Stimulated activated CD4-positive, alpha-beta T cell treated with anti-CD3 and anti-CD28 coated beads, Interleukin-4, amount 100 ng/mL, for 24 hours (primary cell): ENCODE measurements at places on chromosomes 6 and 20.
A peak's percentile ranks its signal among the peaks of the same experiment; 100 is the strongest.

DNA sequence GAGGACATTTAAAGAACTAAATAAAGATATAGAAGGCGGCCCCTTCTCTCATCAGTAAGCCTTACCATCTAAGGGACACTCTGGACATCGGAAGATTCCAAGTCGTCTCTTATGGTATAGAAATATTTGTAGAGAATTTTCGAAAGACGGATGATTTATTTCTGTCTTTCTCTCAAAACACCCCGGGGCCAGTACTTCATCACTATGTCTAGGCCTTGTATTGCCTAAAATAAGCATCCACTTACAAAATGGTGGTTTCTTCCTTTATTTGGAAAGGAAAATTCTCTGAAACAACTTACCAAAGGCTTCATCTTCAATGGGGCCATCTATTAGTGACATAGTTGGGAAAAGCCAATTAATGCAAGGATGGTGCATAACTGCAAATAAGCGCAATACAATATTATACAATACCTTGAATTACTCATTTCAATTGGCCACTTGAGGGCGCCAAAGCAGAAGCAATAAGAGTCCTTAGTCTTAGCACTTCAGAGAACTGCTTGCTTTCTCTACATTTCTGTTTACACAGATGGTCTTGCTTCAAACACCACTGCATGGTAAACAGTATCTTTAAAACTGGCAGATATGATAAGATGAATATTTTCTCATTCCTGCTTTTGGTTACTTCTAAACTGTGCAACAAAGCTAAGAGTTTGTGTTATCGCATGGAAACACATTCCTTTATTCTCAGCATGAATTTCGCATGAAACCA lies 113.2 kb downstream of the VIP start:
- peak; percentile 77 for DNase-seq

GRCh38 chr6:119627908-119628669 lies 278.5 kb upstream of the MAN1A1 start:
- DNase-seq = no peak

DNA sequence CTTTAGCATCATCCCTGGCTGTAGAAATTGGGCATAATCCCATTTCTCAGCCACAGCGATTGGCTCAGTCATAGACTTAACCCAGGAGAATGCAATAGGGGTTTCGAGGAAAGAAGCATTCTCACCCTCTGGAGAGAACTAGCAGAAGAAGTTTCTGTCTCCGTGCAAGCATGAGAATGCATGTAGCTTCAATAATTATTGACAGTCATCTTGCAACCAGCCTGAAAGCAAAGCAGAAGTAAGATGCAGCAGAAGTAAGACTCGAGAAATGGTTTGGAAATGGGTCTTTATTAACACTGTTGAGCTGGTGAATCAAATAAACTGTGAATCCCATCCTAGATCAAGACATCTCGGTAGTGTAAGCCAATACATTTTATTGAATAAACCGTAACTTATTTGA lies 828.8 kb upstream of the GJE1 start:
- no peak for DNase-seq

DNA sequence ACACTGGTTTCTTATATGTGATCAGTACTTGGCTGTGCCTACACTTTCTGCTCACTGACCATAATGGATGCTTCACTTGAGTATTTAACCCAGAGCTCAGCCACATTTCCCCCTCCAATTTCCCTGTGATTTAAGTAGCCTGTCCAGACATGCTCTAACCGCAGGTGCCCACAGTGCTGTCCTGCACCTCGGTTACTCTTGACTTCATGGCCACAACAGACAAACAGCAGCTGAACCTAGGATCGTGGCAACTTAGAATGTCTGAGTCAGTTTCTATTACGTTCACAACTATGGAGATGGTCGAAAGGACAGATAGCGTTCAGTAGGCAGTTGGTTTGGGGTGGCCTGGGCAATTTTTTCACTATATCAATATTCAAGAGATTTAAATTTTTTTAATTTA lies 306.9 kb upstream of the SGK1 start:
- DNase-seq = no peak

GRCh38 chr20:37845241-37845681 lies 57.7 kb upstream of the VSTM2L start:
- DNase-seq = no peak
